Brain (organoid and tissue), 16 donors: ENCODE measurements at places on chromosomes 1 and 21.

DNA sequence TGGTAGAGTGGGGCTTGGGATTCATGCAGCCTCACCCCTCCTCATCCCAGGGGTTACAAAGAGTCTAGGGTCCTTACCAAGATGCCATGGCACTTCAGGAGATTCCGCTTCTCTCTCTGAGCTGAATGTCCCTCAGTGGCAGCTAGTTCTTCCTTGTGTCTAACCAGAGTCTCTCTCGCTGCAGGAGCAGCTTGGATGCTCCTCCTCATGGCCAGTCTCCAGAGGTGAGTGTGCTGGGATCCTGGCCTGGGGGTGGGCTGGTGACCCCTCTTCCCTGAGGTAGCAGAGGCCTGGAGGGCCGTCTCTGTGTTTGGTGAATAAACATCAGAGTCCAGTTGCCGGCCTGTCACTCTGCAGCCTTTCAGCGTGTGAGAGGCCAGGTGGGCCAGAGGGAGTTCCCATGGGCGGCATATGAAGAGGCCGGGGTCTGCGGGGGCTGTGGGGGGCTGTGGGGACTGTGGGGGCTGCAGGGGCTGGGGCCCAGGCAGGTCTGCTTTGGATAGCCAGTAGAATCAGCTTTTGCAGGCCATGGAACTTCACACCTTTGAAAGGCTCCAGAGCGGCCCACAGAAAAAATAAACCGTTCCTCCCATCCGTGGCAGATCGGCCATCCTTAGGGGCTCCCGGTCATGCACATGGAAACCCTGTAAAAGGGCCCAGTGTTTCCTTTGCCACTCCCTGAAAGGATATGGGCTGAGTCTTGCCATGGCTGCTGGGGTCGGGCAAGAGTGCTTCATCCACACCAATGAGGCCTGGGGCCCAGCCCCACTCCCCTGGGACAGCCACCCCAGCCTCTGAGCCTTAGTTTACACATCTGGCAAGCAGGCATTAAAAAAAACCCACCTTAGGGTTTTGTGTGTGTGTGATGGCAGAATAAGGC lies 256.4 kb downstream of the FOXD2 start:
- DNase-seq: no peak

DNA sequence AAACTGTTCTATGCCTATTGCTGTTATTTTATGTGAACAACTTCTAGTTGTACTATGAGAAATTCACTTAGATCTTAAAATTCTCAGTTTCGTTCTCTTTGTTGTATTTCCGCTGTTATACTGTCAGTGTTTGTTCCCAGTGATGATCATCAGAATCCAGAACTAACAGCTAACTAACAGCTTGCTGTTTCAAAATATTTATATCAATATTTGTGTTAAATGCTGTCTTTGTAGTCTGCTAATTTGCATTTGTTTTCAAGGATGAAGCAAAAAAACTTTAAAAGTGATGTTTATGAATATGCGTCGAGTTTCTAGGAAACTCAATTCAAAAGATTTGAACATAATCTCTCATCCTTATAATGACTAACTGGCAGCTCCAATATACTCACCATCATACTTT lies 84.5 kb downstream of the SPATA17 start:
- peak; percentile 50 for DNase-seq

DNA sequence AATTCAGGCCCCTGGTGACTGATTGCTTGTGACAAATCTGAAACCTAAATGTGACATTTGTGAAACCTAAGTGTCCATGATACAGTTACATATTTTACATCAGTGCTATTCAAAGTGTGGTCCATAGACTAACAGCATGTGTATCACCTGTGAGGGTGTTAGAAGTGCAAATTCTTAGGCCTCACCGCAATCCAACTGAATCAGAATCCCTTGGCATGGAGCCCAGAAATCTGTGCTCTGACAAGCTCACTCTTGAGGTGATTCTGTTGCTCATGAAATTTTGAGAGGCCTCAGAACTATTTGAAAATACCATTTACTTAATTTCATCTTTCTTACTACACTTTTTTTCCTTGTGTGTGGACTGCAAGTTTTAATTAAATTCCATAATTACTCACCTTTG lies 587.9 kb downstream of the ADGRL2 start:
- peak; percentile 31 for DNase-seq

GRCh38 chr1:62142496-62142895 lies 52.2 kb upstream of the L1TD1 start:
- DNase-seq: no peak

- no peak for DNase-seq
Measured at GRCh38 chr1:31954607-31955283, 16.6 kb upstream of the PTP4A2 start.

DNA sequence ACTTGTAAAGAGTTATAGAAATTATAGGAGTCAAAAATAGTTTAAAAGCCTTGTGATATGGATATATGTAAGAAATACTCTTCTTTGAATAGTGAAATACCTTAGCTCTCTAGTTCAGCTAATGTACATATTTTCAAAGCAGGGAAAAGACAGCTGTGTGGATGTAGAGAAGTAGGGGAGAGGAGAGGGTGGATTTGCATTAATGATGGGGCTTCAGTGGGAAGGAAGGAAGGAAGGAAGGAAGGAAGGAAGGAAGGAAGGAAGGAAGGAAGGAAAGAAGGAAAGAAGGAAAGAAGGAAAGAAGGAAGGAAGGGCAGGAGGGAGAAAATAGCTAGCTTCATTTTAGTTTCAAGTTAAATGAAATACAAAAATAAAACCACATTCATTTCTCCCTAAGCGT lies 62.4 kb upstream of the RGS1 start:
- no peak for DNase-seq

GRCh38 chr1:150881331-150882070 lies 5.1 kb upstream of the ARNT start:
- DNase-seq: no peak

DNA sequence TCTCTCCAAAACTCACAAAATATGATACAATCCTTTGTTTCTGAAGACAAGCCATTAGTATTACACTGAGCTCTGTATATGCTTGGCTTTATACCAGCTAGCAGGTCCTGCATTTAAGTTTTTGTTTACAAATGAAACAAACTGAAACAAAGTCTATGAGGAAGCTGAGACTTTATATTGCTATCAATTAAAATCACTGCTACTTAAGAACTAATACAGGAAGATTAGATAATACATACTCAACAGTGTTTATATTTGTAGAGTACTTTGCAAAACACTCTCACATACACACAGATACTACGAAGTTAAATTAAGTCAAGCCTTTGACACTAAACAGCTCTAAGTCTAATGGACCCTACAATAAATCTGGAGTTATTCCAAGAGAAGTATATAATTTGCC lies 247.4 kb downstream of the CRB1 start:
- no peak for DNase-seq

- peak; percentile 75 for DNase-seq
Measured at GRCh38 chr1:56477164-56478111, 101.9 kb downstream of the PLPP3 start.

DNA sequence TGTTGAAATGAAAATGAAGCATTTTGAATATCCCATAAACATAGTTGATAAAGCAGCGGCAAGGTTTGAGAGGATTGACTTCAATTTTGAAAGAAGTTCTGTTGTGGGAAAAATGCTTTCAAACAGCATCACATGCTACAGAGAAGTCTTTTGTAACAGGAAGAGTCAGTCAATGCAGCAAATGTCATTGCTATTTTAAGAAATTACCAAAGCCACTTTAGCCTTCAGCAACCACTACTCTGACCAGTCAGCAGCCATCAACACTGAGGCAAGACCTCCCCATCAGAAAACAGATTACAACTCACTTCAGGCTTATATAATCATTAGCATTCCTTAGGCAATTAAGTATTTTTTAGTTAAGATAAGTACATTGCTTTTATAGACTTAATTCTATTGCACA lies 33.8 kb upstream of the FCRL3 start:
- no peak for DNase-seq

- no peak for DNase-seq
Measured at GRCh38 chr1:183223467-183223866, 37.4 kb downstream of the LAMC2 start.

GRCh38 chr1:208179263-208179816 lies 64.8 kb downstream of the PLXNA2 start:
- DNase-seq: no peak

DNA sequence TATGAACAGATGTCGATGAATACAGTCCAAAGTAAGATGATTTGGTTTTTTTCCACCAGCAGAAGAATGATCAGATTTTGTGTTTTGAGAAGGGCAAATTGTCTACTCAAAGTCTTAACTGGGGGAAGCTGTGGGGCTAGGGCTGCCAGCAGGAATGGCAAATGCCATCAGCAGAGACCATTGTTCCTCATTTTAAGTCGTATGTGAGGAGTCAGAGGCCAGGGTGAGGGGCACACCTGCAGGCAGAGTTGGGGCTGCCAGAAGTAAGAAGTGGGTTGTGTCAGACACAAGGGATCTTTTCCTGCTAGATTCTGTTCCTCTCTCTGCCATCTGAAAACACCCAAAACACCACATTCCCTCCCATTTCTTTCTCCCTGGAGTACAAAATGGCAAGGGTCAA lies 8.7 kb downstream of the PARK7 start:
- DNase-seq: no peak

DNA sequence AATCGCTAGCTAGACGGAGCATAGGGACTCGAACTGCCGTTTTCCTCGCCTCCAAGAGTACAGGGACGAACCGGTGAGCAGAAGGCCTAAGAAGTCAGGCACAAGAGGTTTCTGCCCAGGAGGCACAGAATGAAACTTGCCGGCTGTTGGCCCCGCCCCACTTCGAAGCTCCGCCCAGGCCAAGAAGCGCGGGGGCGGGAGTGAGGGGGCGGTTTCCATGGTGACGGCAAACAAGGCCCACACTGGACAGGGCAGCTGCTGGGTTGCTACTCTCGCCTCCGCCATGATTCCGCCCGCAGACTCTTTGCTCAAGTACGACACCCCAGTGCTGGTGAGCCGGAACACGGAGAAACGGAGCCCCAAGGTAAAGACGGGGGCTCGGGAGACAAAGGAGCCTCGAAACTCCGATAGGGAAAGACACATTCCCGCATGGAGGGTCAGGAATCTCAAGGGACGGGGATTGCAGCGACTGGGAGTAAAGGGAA lies at the start of gene DNALI1:
Gene DNALI1 (plus strand): TSS at position 229 of the 485 bp plus-strand sequence. CDS start 55 bp downstream, at position 284.
- peak; percentile 92 for DNase-seq

- no peak for DNase-seq
Measured at GRCh38 chr1:109266965-109267364, 16.0 kb downstream of the PSRC1 start.

GRCh38 chr1:151516031-151516511 lies 4.9 kb downstream of the CGN start:
- DNase-seq: no peak

DNA sequence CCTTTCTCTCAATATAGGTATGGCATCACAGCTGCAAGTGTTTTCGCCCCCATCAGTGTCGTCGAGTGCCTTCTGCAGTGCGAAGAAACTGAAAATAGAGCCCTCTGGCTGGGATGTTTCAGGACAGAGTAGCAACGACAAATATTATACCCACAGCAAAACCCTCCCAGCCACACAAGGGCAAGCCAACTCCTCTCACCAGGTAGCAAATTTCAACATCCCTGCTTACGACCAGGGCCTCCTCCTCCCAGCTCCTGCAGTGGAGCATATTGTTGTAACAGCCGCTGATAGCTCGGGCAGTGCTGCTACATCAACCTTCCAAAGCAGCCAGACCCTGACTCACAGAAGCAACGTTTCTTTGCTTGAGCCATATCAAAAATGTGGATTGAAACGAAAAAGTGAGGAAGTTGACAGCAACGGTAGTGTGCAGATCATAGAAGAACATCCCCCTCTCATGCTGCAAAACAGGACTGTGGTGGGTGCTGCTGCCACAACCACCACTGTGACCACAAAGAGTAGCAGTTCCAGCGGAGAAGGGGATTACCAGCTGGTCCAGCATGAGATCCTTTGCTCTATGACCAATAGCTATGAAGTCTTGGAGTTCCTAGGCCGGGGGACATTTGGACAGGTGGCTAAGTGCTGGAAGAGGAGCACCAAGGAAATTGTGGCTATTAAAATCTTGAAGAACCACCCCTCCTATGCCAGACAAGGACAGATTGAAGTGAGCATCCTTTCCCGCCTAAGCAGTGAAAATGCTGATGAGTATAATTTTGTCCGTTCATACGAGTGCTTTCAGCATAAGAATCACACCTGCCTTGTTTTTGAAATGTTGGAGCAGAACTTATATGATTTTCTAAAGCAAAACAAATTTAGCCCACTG lies 11.5 kb downstream of the HIPK1 start:
- no peak for DNase-seq

DNA sequence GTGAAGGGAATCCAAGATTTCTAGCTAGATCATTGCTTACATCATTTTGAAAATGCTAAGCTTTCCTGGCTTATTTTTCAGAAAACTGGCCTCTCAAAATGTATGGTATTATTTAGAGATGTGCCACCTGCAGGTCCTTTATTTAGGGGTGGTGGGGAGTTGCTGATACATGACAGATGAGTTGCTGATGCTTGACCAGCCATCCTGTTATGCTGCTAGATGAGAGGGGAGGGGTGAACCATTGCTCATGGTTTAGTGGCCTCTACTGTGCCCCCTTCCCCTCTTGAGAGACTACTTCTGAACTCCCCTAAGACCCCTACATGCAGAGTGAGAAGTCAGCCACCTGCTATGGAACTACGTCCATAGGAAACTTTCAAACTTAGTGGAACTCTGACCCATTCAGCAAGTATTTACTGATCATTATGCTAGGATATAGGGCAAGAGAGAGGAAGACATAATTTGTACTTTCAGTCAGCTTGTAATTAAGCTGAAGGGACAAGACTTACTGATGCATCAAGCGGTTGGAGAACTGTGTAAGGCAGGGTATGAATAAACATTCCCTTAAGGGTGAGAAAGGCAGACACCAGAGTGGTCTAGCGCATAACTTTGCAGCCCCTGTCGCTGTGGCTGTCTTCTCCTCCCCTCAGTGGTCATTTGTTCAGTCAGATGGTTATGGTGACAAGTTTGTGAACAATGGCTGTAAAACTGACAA lies 34.6 kb downstream of the SLAMF6 start:
- no peak for DNase-seq

DNA sequence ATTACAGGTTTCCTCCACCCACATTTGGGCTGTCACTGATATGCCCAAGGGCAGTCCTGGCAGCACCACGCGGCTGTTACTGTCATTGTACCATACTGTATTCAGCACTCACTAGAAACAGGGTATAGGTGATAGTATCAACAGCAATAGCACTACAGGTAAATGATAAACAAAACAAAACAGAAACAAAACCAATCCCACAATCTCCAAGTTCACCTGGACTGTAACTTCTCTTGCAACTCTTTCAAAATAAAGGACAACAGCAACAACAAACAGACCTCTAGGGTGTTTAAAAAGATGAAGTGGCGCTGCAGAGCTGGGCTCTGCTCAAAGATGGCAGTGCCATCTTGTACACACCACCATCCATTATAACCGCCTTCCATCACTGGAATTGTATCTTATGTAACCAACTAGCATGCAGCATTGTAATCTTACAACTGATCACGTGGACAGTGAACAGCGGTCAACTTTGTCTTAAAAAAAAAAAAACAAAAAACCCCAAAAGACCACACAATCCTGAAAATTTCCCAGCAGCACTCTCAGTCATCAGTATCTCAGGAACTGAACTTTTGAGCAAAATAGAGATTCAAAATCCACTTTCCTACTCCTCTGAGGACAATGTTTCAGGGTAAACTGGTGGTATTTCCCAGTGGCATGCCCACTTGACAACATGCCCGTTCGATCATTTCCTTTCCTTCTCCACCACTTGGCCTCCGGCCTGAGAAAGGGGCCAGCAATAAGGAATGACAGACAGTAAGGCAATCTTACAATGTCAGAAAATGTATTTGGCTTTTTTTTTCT lies 3.8 kb downstream of the IRF2BP2 start:
- DNase-seq: peak; percentile 73
